ENCODE measurements at places on chromosomes 1 and 21.

- DNase-seq = no peak
These were observed 289.2 kb downstream of the GRIK1 start for GRCh38 chr21:29650523-29651022.

DNA sequence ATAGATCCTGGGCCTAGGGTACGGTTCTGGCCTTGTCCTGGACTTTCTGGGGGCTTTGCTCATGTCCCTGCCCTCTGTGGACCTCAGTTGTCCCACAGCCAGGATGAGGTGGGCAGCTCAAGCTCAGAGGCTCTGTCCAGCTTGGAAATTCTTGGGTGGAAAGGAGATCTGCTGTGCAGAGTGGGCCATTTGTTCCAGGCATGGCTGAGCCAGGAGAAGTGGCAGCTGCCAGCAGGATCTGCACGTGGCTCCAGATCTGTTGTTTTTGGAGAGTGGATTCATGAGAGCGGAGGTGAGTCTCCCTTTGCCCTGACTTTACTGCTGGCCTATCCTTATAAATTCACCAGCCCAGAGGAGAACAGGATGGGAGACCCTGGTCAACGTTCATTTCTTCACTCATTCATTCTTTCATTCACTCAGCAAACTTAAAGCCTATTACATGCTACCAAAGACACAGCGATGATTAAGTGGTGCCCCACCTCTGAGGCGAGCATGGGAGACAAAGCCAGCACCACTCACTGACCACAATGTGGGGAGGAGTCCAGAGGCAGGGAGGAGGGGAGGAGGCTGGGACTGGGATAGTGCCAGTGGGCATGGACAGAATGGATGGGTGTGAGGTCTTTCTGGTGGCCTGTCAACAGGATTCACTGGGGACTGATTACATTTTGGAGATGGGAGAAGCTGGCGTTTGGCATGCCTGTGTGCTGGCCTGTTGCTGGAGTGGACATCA lies 205.1 kb downstream of the TRABD2B start:
- no peak for DNase-seq

- no peak for DNase-seq
These were observed at the start of gene GSTM3 for GRCh38 chr1:109740615-109741373. Gene GSTM3, minus strand, starts transcription at chr1:109741038. Its CDS starts 751 bp downstream, at chr1:109740287.

DNA sequence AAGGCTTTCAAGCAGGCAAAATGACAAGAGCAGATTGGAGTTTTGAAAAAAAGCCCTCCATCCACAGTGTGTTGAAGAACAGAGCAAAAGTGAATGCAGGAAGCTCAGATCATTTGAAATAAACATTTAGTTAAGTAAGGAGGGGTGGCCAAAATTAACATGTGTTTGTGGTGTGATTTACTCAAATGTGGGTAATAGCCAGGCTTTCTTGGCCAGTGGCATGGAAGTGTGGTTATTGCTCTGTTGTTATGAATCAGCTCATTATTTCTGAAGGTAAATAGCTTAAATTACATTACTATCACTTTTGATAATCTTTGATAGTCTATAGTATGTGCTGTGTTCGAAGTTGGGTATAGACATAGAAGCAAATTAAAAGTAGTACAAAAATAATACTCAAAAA lies 485.9 kb downstream of the LMO4 start:
- DNase-seq = no peak

DNA sequence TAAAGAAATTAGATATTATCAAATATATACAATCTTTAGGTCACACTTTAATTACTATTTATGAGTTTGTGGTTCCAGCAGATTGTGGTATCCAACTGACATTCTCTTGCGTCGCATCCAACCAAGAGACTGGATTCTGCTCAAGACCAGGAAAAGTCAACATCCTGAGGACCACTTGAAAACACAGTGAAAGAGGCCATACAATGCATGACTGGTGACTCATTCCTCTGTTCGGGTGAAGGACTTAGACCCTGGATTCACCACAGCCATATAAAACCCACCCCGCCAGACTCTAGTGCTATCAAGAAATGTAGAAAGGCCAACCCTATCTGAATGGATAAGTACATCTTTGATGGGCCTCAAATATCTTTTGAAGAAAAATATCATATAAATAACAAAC lies 14.5 kb upstream of the CFHR4 start:
- DNase-seq = no peak

GRCh38 chr1:64884261-64885040 lies 81.9 kb downstream of the JAK1 start:
- DNase-seq = no peak

DNA sequence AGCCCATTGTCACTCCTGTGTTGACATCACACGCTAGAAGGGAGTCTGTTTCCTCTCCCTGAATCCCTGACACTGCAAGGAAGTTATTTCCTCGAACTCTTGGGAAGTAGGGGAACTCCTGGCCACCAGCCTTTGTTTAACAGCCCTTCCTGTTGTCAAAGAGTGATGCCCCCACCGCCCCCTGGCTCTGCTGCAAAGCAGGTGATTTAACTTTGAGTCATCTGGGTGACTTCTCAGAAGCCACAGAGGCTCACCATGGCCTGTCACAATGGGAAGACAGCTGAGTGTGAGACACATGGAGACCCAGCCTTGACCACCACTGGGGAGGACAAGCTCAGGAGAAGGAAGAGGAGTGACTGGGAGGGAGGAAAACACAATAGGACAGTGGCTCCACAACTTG lies 182.8 kb downstream of the PSMG1 start:
- no peak for DNase-seq

DNA sequence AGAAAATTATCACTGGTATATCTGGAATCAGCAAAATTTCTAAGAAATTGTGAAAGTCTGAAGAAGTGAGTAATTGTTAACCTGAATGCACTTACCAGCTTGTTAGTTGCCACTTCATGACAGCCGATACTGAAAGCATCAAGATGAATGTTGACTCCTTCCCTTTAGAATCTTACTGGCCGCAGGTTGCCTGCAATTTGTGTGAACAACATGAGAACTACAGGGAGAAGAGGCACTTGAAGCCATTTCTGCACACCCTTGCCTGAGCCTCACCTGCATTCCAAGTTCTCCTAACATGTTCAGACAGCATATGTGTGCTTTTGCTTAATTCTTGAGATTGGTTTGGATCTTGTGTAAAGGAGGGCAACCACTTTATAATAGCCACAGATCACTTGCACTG lies 59.2 kb upstream of the SSX2IP start:
- DNase-seq = no peak

- peak; percentile 10 for DNase-seq
These were observed 1.2 kb downstream of the TUT4 start for GRCh38 chr1:52551507-52552235.

DNA sequence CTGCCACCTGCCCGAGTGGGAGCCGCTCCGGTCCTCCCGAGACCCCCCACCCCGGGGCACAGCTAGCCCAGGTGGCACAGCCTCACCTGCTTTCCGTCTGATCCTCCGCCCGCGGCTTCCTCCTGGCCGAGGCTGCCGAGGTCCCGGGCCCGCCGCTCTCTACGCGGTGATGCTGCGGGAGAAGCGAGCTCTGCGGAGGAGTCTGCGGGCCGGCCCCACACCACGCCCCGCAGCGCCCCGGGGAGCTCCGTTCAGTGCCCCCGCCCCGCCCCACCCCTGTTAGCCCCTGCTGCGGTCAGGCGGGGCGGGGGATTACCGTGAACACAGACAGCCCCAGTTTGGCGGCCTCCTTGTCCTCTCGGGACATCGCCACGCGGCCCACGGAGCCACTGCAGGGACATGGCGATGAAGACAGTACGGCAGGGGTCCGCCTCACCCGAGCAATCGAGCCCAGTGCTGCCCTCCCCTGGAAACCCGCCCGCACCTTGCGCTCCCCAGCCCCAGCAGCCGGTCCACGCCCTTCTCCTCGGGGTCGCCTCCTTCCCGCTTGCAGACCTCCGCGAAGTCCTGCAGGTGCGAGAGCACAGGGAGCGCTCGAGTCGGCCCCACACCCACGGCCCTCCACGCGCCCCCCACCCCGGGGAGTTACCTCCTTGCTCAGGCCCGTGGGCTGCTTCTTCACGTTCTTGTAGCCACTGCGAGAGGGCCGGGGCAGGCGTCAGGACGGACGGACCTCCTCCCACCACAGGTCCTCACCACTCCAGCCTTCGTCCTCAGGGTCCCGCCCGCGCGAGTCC lies 933 bp downstream of the C1orf35 start:
- DNase-seq = peak; percentile 80

GRCh38 chr21:46295996-46296752 lies 10.0 kb downstream of the YBEY start:
- peak; percentile 26 for DNase-seq

GRCh38 chr1:172540635-172541034 lies 7.7 kb downstream of the SUCO start:
- DNase-seq = no peak

DNA sequence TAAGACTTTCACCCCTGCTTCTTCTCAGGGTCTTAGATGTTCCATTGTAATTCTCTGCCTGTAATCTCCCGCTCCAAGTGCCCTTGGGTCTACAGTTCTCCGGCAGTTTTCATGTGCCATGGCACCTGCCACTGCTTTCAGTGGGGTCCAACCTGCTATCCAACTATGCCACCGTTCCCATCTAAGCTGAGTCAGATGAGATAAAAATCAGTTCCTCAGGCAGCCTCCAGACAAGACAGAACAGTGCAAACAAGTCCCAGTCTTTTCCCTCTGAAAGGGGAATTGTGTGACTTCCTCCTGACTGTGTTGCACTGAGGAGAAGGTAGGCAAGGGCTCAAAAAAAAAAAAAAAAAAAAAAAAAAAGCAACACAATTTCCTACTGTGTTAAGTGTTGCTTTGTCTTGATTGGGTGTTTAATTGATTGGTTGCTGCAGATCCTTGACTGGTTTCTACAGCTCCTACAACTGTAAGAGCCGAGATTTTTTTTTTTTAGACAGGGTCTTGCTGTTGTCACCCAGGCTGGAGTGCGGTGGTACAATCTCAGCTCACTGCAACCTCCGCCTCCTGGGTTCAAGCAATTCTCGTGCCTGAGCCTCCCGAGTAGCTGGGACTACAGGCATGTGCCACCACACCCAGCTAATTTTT lies 50.7 kb downstream of the EBNA1BP2 start:
- no peak for DNase-seq

GRCh38 chr1:53662169-53662568 lies 76.8 kb downstream of the GLIS1 start:
- DNase-seq = no peak

GRCh38 chr1:151013518-151013917 lies 5.3 kb downstream of the PRUNE1 start:
- DNase-seq = no peak

GRCh38 chr1:44417351-44418021 lies 12.4 kb downstream of the RNF220 start:
- DNase-seq = no peak

DNA sequence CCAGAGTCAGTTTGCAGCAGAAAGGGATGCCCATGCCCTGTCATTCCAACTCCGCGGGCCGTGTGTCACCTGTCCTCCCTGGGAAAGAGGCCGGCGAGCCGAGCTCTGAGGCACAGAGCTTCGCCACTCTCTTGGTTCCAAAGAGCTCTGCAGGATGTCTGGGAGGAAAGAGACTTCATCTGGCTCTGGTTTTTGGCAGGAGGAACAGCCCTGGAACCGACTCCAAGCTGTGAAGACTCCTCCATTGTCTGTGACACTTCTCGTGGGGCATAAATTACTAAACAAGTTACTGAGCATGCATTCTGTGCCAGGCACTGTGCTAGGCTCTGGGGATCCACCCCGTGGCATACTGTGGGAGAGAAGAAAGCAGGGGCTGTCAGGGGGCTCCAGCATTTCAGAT lies 3.9 kb upstream of the FAM151A start:
- DNase-seq = no peak

- DNase-seq = no peak
These were observed 4.9 kb downstream of the LBR start for GRCh38 chr1:225422795-225423517.

GRCh38 chr1:187999973-188000372 lies 1171.2 kb downstream of the PLA2G4A start:
- no peak for DNase-seq

GRCh38 chr1:98051065-98051675 lies 130.3 kb upstream of the DPYD start:
- DNase-seq = peak; percentile 45

GRCh38 chr1:92317836-92318493 lies 19.1 kb downstream of the RPAP2 start:
- no peak for DNase-seq

- DNase-seq = no peak
These were observed 10.7 kb downstream of the TMEM81 start for GRCh38 chr1:205073511-205073910.

DNA sequence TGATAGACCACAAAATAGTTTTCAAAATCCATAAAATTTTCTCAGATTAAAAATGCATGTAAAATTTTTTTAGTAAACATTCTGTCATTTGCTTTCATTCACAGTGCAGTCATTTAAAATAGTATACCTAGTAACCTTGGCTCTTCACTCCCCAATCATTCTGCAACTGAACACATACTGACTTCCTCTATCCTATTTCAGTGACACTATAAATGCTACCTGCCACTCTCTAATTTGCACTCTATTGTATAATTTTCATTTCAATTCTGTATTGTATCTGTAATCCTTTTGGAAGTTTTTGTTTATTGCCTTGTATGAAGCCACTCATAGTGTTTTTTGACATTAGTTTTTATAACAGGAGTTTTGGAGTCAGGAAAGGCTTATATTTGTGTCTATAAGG lies 1029.1 kb upstream of the NCAM2 start:
- no peak for DNase-seq

GRCh38 chr1:29500041-29500440 lies 263.7 kb downstream of the PTPRU start:
- DNase-seq = no peak

GRCh38 chr1:204780630-204781029 lies 90.0 kb upstream of the NFASC start:
- no peak for DNase-seq

GRCh38 chr1:38018864-38019343 lies 6.4 kb downstream of the UTP11 start:
- no peak for DNase-seq

GRCh38 chr1:204456826-204457442 lies 37.7 kb downstream of the PIK3C2B start:
- no peak for DNase-seq

DNA sequence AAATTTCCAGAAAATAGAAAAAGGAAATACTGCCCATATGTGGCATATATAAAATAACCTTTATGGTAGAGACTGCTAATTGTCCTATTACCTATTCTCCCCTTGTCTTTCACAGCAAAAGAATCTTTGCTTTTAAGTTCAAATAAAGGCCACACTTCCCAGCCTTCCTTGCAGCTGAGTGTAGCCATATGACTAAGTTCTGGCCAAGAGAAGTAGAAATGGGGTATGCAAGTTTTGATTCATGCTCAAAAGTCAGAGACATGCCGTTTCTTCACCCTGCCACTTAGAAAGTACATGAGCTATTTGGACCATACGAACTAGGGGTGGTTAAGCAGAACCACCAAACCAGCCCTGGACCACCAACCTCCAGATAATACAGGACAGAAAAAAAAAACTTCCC lies 18.3 kb upstream of the S100A2 start:
- DNase-seq = no peak

- no peak for DNase-seq
These were observed 9.3 kb downstream of the RGL1 start for GRCh38 chr1:183814121-183814681.

GRCh38 chr1:156874572-156875340 lies 14.1 kb downstream of the NTRK1 start:
- DNase-seq = no peak

DNA sequence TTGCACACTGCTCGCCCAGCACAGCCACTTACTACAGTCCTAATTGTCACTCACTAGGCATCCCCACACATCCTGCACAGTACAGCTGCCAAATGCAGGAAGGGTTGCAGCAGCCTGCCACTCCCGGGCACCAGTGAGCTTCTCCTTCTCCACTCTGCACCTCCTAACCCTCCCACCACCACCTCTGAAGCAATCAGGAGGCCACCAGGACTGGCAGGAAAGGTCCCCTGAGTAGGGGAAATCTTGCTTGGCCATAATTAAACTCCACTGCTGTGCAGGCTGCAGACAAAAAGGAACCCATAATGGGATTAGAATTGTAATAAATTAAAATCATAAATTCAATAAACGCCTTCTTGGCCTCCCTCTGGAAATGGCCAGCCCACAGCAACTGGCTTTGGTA lies 31.8 kb downstream of the FBXO2 start:
- no peak for DNase-seq
